Left forelimb (tissue), 1 donor: ENCODE measurements at places on chromosomes 16 and 17.
A peak's percentile ranks its signal among the peaks of the same experiment; 100 is the strongest.

- DNase-seq: no peak
Measured at GRCh38 chr17:38350035-38350434, 1.6 kb upstream of the SOCS7 start.

GRCh38 chr17:66451188-66452149, 149.1 kb downstream of the PRKCA start:
- DNase-seq: no peak

DNA sequence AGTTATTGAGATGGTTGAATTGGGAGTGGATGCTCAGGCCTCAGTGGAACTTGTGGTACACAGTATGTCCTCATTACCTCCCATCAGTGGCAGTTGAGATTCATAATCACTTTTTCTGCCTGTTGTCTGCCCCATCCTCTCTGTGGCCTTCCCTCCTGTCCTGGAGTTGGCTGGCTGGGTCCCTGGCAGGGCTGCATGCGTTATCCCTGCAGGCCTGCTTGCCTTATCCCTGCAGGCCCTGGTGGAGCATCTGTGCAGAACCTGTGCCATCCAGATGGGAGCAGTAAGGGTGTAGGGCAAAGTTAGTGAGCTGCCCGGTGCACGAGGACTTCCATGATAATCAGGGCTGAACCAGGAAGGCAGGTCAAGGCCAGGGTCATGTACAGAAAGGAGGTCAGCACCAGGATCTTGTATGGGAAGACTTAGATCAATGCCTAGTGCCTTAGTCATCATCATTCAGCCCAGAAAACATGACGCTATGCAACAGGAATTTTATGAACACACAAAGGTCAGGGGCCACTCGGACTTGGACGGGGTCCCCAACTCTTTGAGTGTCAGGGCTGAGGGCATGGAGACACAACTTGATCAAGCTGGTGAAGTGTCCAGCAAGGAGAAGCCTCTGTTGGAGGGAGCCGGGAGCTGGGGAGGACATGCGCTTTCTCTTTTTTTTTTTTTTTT, 47.2 kb downstream of the ABCC1 start:
- DNase-seq: no peak

DNA sequence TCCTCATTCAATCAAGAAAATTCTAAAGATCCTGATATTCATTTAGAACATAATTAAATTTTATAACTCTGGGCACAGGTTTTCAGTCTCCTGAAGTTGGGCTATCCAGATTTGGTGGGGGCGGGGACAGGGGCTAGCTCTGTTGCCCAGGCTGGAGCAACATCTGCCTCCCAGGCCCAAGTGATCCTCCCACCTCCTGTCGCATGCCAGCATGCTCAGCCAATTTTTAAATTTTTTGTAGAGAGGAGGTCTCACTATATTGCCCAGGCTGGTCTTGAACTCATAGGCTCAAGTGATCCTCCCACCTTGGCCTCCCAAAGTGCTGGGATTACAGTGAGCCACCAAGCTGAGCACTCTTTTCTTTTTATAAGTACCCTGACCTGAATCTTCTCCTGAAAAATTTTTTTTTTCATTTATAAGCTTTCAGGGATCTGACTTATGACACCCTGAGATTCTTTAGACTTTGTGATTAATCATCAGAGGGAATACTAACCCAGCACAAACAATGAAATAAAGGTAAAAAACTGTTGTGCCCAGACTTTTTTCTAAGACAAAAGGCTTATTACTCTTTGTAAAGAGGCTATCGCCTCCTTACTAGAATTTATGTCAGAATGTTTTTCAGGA, 62.6 kb downstream of the TUBD1 start:
- DNase-seq: no peak

DNA sequence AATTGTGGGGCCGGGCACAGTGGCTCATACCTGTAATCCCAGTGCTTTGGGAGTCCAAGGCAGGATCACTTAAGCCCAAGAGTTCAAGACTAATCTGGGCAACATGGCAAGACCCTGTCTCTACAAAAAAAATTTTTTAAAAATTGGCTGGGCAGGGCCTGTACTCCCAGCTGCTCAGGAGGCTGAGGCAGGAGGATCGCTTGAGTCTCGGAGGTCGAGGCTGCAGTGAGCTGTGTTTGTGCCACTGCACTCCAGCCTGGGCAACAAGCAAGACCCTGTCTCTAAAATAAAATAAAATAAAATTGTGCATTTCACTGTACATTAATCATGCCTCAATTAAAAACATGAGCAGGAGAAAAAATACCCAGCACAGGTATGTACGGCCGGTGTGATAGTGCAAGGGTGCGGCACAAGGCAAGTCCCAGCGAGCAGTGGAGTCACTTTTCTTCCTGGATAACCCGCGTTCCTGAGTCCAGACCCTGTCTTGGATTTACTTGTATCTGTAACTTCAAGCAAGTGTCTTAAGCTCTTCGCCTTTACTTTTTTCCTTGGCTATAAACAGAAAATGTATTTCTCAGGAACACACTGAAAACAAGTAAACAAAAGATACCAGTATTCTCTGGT, 11.4 kb downstream of the ZDHHC7 start:
- no peak for DNase-seq

DNA sequence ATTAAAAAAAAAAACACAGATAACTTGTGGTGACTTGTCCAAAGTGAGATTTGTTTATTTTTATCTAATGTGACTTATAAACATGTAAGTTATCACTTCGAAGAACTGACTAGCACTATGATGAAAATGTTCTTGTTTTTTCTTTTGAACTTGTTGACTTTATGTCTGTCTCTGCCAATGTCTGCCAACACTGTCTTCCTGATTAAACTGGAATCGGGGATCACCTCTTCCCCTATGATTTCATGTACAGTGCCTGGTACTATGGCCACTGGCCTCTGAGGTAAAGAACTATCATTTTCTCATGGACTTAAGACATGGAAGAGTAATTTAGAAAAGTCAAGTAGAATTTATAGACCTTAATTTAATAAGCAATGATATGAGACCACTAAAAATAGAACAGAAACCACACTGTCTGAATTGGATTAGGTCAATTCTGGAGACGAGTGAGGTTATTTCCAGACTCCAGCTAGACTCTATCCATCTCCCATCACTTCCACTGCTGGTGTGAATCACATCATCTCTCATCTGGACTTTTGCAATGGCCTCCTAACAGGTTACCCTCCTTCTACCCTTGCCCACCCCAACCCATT, 8.9 kb downstream of the C17orf78 start:
- DNase-seq: no peak

GRCh38 chr17:27762527-27763305, 37.6 kb downstream of the NOS2 start:
- no peak for DNase-seq

DNA sequence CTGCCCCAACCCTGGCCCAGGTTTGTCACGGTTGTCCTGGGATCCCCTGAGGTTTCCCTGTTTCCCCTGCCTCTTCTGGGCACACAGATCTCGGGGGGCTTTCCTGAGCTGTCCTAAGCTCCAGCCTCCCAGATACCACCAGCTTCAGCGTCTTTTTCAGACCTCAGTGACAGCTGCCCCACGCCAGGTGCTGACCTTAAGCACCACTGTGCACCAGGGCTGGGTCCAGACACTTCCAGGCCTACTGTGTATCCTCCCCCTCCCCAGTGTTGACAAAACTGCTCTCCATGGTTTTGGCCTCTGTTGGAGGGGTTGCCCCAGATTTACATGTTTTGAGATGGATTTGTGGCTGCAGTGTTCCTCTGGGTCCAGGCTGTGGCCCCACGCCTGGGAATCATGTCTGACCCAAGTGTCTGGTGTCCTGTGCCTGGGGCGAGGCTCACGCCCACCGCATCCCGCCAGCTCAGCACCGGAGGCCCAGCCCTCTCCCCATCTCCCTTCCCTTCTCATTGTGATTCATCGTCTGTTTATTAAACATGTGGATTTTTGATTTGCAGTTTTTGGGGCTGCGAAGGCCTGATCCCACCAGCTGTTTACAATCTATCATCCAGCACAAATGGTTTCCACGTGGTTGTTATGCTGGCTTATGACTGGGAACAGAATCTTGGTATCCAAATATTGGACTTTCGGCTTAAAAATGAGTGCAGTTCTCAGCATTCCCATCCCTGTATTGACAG, 82.1 kb downstream of the METRNL start:
- peak; percentile 68 for DNase-seq

- DNase-seq: no peak
Measured at GRCh38 chr16:73506568-73507056, 458.7 kb upstream of the ZFHX3 start.

GRCh38 chr17:45235416-45236281, 14.0 kb downstream of the FMNL1 start:
- no peak for DNase-seq

- DNase-seq: no peak
Measured at GRCh38 chr17:76054112-76054476, 18.2 kb downstream of the SRP68 start.

DNA sequence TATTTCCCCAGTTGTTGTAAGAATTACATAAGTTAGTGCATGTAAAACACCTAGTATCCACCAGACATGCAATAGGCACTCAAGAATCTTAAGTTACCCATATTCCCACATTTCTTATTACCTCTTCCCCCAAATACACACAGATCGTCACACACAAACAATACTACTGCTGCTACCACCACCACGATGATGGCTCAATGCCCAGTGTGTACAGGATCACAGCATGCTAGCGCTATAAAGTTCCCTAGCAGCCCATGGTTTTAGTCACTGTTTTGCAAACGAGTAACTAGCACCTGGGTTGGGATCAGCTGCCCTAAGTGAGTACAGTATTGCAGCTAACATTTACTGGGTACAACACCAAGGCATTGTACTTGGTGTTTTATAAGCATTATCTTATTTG, 411.7 kb downstream of the UTP18 start:
- no peak for DNase-seq

DNA sequence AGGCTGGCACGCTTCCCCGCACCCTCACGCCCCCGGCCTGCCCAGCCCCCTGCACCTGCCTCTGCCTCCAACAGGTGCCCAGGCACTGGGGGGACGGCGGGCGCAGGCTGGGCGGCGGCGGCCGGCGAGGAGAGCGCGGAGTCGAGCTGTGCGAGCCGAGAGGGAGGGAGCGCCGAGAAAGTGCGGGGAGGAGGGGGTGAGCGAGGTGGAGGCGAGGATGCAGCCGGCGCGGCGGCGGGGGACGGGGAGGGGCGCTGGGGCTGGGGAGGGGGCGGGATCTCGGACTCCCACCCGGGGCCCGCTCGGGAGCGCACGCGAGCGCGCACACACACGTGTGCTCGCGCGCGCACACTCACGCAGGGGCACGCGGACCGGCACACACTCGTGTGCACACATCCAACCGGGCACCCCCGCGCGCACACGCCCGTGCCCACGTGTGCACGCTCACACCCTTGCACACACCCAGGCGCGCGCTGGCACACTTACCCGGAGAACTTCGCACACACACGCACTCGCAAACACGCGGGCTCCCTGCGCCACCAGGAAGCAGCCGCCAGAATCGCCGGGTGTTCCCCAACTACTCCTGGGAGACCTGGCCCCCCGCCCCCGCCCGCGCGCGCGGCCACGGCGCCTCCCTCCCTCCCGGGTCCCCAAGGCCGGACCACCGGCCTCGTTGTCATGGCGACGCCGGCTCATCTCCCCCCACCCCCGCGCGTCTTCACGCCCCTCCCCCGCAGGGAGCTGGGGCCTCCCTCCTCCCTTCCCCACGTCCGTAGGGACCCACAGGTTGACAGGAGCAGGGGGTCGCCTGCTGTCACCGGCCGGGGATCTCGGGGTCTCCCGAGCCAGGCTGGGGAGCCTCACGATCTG, at the start of gene DOC2A:
Gene DOC2A (minus strand): TSS at position 184 of the 870 bp plus-strand sequence. CDS start 805 bp downstream, outside the sequence.
- DNase-seq: peak; percentile 61

- no peak for DNase-seq
Measured at GRCh38 chr17:29687596-29687995, 64.9 kb upstream of the CORO6 start.

- DNase-seq: no peak
Measured at GRCh38 chr16:55563797-55564196, 2.7 kb upstream of the CAPNS2 start.

- no peak for DNase-seq
Measured at GRCh38 chr17:36610474-36610873, 9.1 kb downstream of the MRM1 start.

DNA sequence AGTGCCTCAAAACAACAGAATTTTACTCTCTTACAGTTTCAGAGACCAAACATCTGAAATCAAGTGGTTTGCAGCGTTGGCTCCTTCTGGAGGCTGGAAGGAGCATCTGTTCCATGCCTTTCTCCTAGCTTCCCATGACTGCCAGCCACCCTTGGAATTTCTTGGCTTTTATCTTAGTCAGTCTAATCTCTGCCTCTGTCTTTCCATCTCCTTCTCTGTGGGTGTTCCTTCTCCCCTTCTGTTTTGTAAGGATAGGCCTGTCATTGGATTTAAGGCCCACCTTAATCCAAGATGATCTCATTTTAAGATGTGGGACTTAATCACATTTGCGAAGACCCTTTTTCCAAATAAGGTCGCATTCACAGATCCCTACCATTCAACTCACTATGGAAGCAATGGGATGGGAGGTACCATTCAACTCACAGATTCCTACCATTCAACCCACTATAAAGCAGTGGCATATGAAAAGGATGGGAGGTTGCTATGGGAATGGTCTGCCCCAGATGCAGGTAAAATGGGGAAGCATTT, 321.8 kb downstream of the WWOX start:
- DNase-seq: no peak

- no peak for DNase-seq
Measured at GRCh38 chr17:41792845-41793783, 6.6 kb upstream of the JUP start.

- no peak for DNase-seq
Measured at GRCh38 chr17:31660684-31661083, 198.4 kb downstream of the COPRS start.

DNA sequence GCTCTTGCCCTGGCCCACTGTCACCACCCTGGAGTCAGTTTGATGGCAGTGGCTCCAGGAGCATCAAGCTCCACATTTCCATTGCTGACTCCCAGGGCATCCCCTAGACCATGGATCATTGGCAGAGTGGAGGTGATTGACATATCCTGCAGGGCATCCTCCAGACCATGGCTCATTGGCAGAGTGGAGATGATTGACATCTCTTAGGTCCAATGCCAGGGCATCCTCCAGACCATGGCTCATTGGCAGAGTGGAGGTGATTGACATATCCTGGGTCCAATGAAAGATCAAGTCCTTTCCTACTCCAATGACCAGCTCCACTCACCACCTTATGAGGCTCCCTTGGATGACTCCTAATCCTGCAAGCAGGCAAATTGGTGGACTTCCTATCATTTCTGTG, 174.3 kb upstream of the NLRP1 start:
- peak; percentile 15 for DNase-seq

- DNase-seq: no peak
Measured at GRCh38 chr17:50325906-50326305, 20.0 kb upstream of the XYLT2 start.
